CD8-positive, alpha-beta memory T cell (primary cell): ENCODE measurements at places on chromosomes 3 and 15.

- no peaks in the 10 kb centered on the region for H3K27me3 ChIP-seq
- H3K4me1 ChIP-seq: peaks cover 3% of the 10 kb centered on the region
- H3K36me3 ChIP-seq: no peaks in the 10 kb centered on the region
- no peak for DNase-seq
Measured at GRCh38 chr3:112519424-112520001, 20.2 kb upstream of the BTLA start.

DNA sequence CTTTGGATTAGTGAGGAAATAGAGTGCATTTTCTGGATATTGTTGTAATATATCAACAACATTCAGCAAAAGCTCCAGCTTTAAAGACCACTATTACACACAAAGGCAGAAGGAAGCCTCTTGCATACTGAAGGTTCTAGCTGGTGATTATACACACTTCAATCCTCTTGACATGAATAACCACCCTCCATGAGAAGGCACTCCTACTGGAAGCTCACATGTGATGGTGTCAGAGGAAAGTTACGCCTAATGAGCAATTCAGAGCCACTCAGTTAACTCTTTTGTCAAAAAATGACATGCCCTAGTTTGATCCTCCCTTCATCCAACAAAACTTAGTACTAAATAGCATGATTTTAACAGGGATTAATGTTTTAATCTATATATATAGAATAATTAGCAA, 124.6 kb upstream of the LYSMD4 start:
- H3K4me3 ChIP-seq: no peak overlapping the region
- H3K4me1 ChIP-seq: no peaks in the 10 kb centered on the region
- H3K27ac ChIP-seq: no peak overlapping the region
- H3K27me3 ChIP-seq: no peaks in the 10 kb centered on the region
- H3K36me3 ChIP-seq: no peaks in the 10 kb centered on the region
- DNase-seq: no peak

- H3K36me3 ChIP-seq: no peaks in the 10 kb centered on the region
- peaks cover 5% of the 10 kb centered on the region for H3K27me3 ChIP-seq
- no peak for DNase-seq
- H3K27ac ChIP-seq: no peak overlapping the region
- no peaks in the 10 kb centered on the region for H3K4me1 ChIP-seq
Measured at GRCh38 chr3:66037330-66037985, 1.3 kb downstream of the MAGI1 start.

- H3K27me3 ChIP-seq: no peaks in the 10 kb centered on the region
- H3K4me1 ChIP-seq: no peaks in the 10 kb centered on the region
- H3K36me3 ChIP-seq: no peaks in the 10 kb centered on the region
- no peak for DNase-seq
- H3K27ac ChIP-seq: no peak overlapping the region
Measured at GRCh38 chr3:4548356-4548755, 55.2 kb downstream of the ITPR1 start.

GRCh38 chr3:73192036-73192738, 130.7 kb downstream of the EBLN2 start:
- no peaks in the 10 kb centered on the region for H3K4me1 ChIP-seq
- H3K27ac ChIP-seq: no peak overlapping the region
- no peak overlapping the region for H3K4me3 ChIP-seq
- H3K27me3 ChIP-seq: no peaks in the 10 kb centered on the region
- no peaks in the 10 kb centered on the region for H3K36me3 ChIP-seq
- DNase-seq: no peak
